ENCODE measurements at places on chromosomes 1 and 21. TPM values are rescaled to one million over a fixed set of nuclear protein-coding genes. Genes with fewer than 3 reads are reported as not detected.

Gene CHI3L2
- polyA plus RNA-seq: 18.2 TPM

Gene PDPN
- polyA plus RNA-seq: not detected

Gene VHLL
- not detected for polyA plus RNA-seq

Gene GPR25
- polyA plus RNA-seq: 23.0 TPM

Gene TMEM54
- polyA plus RNA-seq: not detected

Gene FMO3
- polyA plus RNA-seq: not detected

Gene DYNLT5
- polyA plus RNA-seq: not detected

Gene KRTAP13-2
- polyA plus RNA-seq: not detected

Gene MRTO4
- 23.7 TPM for polyA plus RNA-seq
